Stimulated activated naive CD4-positive, alpha-beta T cell (primary cell): ENCODE measurements at places on chromosomes 7 and 10.

- DNase-seq, result peak; percentile 85
These were observed 45.8 kb upstream of the WIPI2 start for GRCh38 chr7:5143935-5144903.

DNA sequence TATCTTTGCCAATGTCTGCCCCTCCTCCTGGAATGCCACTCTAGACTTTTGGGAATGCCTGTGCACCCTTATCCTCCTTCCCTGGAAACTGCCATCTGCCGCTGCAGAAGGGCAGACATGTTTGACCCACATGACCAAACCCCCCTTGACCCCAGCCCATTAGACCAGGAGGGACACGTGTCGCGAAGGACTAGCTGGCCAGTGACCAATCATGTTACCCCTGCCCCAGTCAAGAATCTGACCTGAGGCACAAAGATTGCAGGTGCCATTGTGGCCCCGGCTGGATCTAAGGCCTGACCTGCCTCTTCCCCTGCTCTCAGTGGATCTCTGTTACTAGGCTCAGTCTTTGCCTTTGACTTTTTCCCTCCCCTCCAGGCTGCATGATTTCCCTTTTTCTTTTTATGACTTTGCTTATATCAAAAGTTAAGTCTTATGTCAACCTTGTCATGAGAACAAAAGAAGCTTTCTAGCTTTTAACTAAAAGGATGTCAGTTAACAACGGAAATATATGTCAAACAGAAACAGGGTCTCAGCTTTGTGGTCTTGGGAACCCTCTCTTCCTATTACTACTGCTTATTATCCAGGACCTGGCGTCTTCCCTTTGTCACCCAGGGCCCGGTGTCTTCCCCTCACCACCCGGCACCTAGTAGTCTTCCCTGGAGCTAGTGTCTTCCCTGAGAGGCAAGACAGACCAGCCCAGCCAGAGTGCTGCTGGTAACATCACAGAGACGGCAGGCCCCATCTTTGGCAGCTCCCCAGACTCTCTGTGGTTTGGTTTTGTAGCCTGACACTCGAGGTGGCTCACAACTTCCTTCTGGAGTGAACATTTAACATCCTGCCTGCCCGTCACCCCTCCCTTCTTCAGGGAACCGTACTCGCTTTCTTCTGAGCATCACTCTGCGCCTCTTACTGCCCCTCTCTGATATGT lies 24.4 kb upstream of the PPIF start:
- peak; percentile 67 for DNase-seq

- DNase-seq, result no peak
These were observed 7.0 kb downstream of the BAMBI start for GRCh38 chr10:28684157-28684985.

DNA sequence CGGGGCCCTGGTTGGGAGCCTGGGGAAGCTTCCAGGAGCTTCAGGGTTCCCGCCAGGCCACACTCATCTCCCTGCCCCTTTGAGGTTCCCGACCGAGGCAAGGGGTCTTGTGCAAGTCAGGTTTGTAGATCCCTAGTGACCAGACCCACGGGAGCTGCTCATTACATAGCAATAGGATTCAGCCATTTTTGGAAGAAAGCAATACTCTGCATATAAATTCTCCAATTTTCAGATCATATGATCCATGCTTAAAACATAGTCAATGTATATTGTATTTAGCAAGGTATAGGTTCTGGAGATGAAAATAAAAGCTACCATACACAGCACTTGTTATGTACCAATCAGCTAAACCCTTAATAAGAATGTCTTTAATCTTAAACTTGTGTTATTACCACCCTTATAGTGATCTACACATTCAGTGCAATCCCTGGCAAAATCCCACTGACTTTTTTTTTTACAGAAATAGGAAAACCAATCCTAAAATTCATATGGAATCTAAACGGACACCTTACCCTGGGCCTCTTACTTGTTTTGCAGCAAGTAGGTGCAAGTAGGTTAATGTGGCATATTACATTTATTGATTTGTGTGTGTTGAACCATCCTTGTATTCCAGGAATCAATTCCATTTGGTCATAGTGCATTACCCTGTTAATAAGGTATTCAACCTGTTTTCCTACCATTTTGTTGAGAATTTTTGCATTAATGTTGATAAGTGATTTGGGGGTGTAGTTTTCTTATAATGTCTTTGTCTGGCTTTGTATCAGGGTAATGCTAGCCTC lies 13.8 kb upstream of the FKBP9 start:
- no peak for DNase-seq

GRCh38 chr7:25600262-25600920 lies 372.1 kb upstream of the NPVF start:
- no peak for DNase-seq

DNA sequence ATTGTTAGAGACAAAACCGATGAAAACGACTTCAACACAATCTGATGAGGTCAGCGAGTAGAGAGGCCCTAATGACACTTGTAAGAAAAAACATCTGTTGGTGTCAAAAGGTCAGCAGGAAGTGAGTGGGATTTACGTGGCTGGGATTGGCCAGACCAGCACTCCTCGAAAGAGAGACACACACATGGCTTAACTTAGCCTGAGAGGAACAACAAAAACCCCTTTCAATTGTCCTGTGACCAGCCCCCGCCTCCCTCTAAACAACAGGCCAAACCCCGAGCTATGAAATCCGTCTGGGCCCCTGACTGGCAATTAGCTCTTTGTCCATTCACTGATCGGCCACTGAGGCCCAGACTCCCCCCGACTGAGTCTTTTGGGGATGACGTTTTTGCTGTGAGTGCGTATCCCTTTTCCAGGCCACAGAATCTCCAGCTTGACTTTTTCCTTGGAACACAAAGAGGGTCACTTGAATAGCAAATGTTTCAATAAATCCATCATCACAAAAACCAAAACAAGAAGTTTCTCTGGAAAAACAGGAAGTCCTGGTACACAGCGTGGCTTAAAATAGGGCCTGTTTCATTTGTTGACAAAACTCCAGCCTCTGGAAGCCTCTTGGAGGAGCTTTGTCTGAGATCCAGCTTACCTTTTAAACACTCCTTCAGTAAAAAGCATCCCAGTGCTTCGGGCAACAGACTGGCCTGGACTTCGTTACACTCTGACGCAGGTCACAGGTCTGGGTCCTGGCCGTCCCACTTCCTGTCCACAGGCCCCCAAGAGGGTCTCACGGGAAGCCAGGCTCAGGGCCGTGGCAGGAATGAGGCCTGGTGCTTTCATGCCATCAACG lies 103.0 kb downstream of the CTBP2 start:
- no peak for DNase-seq

DNA sequence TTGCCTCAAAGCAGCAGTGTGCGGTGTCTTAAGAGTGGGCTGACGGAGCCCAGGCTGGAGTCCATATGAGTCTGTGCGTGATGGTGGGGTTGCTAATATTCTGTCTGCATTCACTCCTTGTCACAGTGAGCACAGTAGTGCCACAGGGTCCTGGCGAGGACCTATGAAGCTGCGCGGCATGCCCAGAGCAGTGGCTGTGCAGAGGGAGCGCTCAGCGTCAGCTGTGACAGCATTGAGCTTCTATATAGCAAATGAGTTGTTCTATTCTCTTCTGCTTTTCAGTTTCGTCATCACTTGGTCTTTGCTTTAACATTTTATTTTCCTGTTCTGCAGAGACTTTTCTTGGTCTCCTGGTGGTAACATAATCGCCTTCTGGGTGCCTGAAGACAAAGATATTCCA lies 14.5 kb downstream of the EIF3B start:
- DNase-seq, result no peak

DNA sequence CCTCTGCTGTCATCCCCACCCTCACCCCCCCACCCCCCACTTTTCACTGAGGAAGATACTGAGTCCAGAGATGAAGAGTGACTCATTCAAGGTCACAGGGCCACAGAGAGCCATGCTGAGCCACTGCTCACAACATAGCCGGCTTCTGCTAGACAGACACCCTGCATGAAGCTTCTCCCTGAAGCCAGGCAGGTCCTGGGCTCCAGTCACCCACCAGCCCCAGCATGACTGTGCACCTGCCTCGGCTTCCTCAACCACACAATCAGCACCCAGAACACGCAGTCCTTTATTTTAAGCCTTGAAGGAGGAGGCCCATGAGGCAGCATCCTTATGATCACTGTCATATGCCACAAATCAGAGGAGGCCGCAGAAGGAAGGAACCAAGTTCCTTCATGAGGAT lies 19.2 kb upstream of the PRKAG2 start:
- DNase-seq, result no peak

GRCh38 chr10:98402478-98402877 lies 12.5 kb downstream of the PYROXD2 start:
- DNase-seq, result no peak
